ENCODE measurements at places on chromosomes 5 and 9. TPM values are rescaled to one million over a fixed set of nuclear protein-coding genes. Genes with fewer than 3 reads are reported as not detected.

ADAMTSL1 gene
- 4.4 TPM for total RNA-seq

NR4A3 gene
- total RNA-seq, result 216 TPM

GALNT12 gene
- 1.6 TPM for total RNA-seq

CCDC152 gene
- total RNA-seq, result 0.79 TPM

GFI1B gene
- total RNA-seq, result not detected

RFESD gene
- 1.3 TPM for total RNA-seq

SLC4A9 gene
- total RNA-seq, result 0.19 TPM

OR1B1 gene
- total RNA-seq, result not detected

CKMT2 gene
- total RNA-seq, result 9.1 TPM

TENT4A gene
- total RNA-seq, result 36.2 TPM

DND1 gene
- total RNA-seq, result 2.5 TPM

PDCD1LG2 gene
- 4.1 TPM for total RNA-seq

HAPLN1 gene
- not detected for total RNA-seq

MOCS2 gene
- total RNA-seq, result 45.3 TPM

VCAN gene
- 91.4 TPM for total RNA-seq

Measured in omental fat pad (tissue), 4 donors.